SHP77 (cell line): ENCODE measurements at places on chromosomes 13 and 19.

GRCh38 chr13:103976371-103976770 lies 910.2 kb upstream of the SLC10A2 start:
- DNase-seq = no peak

- no peak for DNase-seq
Observed at GRCh38 chr19:11330127-11330526, 9.3 kb downstream of the RAB3D start.

DNA sequence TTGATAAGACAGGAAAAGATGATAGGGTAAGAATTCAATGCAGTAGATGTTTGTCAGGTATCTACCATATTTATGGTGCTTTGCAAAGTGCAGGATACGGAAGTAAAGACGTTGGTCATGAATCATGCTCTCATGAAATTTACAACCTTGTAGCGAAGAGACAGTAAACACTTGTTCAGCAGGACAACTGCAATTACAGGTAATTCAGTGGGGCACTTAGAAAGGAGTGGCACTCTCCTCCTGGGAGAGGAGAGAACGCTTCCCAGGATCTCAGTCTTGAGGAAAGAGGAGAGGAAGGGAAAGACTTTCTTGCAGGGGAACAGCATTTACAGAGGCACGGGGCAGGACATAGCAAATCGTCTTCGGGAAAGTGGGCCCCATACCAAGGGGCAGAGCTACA lies 46.4 kb downstream of the SOX1 start:
- DNase-seq = no peak

GRCh38 chr13:102323012-102323411 lies 78.8 kb downstream of the FGF14 start:
- no peak for DNase-seq

DNA sequence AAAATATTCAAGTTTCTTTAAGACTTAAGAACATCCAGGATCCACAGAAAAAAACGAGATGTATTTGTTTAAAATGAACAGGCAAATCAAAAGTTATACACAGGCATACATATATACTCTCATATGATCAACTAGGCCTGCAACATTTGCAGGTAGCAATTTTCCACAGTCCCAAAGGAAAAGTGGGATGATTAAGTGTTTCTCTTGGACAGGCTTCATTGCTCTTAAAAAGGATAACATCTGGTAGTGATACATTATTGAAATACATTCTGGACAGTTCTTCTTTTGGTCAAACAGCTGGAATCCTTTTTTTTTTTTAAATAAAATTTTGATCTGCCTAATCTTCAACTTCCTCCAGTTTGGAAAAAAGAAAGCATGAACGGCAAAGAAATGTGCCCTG lies 114.8 kb upstream of the TDRD3 start:
- no peak for DNase-seq
